ENCODE measurements at places on chromosomes 13 and 19.

- DNase-seq = no peak
Observed at GRCh38 chr19:48969276-48970138, 4.4 kb downstream of the FTL start.

DNA sequence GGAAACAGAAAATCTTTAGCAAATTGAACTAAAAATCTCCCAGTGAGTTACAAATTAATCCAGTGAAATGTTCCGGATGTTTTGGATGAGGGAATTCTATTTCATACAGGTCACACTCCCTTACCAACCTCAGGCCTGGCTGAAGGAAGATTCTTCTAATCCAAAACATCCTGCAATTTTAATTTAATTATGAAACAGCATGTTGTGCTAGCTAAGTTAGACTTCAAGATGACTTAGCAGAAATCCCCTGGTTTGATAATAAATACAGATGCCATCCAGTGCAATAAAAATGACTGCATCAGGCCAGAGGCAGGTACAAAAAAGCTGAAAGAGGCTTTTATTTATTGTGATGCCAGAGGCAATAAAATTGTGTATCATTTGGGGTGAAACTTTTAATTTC is 96.7 kb upstream of the CLDN10 start:
- no peak for DNase-seq

DNA sequence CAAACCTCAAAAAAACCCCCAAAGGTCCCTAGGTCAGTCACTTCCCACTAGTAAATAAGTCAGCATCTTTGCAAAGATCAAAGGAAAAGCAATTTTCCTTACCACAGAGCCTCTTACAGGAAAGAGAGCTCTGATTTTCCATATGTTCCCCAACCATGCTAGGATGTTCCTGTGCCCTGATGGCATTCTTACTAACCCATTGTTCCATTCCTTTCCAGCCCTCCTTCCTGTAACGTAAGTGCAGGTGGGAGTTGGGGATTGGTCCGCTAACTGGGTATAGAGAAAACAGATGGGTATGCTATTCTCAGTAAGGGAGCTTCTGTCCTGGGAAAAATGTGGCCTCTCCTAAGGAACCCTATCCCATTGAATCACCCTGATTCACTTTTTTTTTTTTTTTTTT is 14.3 kb downstream of the DPRX start:
- DNase-seq = no peak

DNA sequence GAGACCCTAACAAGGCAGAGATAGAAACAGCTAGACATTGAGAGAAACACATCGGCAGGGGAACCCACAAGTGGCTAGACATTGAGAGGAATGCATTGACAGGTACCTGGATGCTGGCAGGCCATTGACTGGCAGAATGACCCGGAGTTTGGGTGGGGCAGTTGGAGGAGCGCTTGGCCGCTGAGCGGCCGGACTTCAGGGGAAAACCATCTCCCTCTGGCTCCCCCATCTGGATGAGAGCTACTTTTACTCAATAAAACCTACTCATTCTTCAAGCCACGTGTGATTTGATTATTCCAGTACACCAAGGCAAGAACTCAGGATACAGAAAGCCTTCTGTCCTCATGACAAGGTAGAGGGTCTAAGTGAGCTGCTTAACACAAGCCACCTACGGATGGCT is 473.4 kb downstream of the SLITRK5 start:
- no peak for DNase-seq

DNA sequence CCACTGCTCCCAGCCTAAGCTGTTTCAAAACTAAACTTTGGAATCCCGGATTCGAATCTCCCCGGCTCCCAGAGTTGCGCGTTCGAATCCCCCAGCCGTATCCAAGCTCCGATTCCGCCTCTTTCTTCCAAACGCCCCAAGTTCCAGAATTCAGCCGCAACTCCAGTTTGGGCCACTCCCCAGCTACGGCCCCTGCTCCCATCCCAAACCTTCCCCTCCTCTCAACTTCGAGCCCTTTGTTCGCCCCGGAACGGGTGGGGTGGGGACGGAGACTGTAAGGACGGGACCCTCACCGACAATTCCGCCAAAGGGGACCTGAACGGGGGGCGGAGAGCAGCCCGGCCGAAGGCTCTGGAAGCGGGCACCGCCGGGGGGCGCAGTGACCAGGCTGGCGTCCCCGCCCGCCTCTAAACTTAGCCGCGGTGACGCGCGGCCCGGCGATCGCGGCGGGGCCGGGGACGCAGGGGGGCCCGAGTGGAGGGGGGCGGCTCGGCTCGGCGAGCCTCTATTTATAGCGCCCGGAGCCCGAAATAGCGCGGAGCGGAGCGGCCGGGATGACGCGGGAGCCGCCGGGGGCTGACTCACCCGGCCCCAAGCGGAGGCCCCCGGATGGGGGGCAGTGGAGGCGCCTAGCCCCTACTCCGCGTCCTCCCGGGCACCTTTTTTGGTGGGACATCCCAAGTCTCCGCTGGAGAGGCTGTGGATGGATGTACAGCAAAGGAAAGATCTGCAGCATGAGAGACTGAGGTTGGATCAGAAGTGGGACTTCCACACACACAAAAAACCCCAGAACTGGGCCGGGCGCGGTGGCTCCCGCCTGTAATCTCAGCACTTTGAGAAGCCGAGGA is 4.9 kb upstream of the ERCC1 start:
- DNase-seq = no peak

- no peak for DNase-seq
Observed at GRCh38 chr13:68851026-68851425, 1256.6 kb upstream of the ATXN8OS start.

DNA sequence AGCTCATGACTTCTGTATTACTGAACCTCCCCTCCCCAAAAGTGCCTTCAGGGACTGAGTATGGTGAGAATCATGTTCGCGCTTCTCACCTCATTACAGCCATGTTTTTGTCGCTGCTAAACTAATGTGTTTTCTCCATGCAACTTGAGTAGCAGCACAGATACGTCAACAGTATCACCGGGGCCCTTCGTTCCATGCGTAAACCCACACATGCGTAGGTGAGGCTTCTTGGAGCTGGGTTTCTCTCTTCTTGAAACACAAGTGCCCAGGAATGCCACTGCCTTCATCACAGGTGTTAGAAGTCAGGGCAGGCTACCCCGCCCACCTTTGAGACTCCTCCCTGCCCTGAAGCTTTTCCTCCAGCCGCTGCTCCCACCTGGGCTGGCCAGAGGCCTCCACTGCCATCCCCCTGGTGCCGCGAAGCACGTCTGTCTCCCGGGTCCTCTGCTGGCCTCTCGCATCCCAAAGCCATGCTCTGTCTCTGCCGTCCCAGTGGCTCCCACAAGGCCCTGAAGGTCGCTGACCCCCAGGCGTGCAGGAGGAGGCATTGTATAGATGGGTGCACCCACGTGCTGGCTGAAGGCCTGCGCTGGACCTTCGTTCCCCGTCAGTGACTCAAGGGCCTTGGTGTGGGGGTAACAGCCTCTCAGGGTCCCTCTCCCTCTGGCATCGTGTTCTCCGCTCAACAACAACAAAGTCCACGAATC is 135.3 kb upstream of the MCF2L start:
- DNase-seq = no peak

DNA sequence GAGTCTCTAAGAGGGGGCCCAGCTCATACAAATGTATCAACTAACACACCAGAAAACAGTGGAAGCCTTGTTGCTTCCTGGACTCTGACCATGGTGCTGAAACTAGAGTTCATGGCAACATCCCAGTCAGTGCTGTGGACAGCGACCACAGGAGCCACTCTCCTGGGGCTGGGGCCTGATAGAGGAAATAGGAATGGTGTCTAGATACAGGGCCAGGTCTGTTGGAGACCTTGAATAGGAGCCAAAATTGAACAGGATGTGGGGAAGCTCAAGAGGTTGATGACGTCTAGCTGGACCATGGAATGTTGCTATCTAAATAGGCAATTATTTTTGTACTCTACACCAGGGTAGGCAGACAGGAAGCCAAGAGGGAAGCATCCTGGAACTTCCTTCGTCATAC is 21.7 kb downstream of the LILRB4 start:
- no peak for DNase-seq

DNA sequence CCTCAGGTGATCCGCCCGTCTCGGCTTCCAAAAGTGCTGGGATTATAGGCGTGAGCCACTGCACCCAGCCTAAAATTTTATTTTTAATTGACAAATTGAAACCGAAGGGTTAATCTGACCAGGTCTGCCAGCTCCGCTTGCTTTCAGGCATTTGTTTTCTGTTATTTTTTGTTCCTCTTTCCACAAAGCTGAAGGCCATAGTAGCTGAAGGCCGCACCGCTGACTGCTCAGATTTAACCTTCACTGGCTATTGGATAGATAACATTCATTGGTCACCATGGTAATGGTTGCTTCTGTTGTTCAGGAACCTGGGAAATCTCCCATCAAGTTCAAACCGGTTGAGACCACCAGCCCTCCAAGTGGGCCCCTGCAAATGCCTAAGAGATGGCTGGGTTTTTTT is 124.5 kb upstream of the USP29 start:
- no peak for DNase-seq

- DNase-seq = no peak
Observed at GRCh38 chr19:7153022-7153421, 83.5 kb downstream of the ZNF557 start.

- no peak for DNase-seq
Observed at GRCh38 chr19:46861691-46862502, 1.1 kb downstream of the ARHGAP35 start.

GRCh38 chr13:110008816-110009215 is 222.4 kb upstream of the IRS2 start:
- DNase-seq = no peak

DNA sequence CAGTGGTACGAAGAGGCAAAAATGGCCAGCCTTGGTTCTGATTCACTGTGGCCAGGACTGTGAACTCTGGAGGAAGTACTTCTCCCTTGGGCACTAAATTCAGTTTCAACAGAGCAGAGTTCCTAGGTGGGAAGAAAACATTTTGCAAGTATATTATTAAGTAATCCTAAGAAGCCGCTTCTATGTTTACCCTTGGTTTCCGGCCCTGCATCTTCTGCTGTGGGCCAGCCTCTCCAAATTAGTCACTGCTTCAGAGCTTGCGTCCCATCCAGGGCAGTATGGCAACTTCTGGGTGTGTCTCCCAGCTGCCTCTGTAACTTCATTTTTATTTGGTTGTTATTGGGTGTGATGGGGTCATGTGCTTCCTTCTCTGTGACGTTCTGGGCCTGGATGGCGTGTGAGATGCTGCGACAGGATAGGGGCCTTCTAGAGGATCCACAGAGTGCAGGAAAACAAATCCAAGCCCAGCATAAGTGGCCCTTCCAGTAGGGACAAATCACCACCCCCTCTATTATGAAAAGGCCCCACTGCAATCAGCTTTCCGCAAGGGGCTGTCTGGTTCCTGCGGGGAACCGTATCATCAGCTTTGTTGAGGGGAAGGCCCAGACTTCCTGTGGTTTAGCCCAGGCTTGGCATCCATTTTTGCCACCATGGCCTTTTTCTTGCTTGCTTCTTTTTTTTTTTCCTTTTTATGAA is 55.1 kb upstream of the C1QTNF9 start:
- DNase-seq = no peak

GRCh38 chr19:12205296-12205695 is 42.4 kb downstream of the ZNF136 start:
- no peak for DNase-seq

GRCh38 chr13:87123987-87124784 is 547.0 kb upstream of the SLITRK5 start:
- DNase-seq = no peak

- no peak for DNase-seq
Observed at GRCh38 chr13:95698047-95698749, 21.3 kb downstream of the DNAJC3 start.
